ENCODE measurements at places on chromosomes 13 and 19.

DNA sequence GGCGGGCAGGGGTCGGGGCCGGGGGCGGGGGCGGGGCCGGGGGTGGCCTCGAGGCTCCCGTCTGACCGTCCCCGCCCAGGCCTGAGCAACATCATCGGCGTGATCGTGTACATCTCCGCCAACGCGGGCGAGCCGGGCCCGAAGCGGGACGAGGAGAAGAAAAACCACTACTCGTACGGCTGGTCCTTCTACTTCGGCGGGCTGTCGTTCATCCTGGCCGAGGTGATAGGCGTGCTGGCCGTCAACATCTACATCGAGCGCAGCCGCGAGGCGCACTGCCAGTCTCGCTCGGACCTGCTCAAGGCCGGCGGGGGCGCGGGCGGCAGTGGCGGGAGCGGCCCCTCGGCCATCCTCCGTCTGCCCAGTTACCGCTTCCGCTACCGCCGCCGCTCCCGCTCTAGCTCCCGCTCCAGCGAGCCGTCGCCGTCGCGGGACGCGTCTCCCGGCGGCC, 9.4 kb upstream of the CACNG6 start:
- DNase-seq = no peak

DNA sequence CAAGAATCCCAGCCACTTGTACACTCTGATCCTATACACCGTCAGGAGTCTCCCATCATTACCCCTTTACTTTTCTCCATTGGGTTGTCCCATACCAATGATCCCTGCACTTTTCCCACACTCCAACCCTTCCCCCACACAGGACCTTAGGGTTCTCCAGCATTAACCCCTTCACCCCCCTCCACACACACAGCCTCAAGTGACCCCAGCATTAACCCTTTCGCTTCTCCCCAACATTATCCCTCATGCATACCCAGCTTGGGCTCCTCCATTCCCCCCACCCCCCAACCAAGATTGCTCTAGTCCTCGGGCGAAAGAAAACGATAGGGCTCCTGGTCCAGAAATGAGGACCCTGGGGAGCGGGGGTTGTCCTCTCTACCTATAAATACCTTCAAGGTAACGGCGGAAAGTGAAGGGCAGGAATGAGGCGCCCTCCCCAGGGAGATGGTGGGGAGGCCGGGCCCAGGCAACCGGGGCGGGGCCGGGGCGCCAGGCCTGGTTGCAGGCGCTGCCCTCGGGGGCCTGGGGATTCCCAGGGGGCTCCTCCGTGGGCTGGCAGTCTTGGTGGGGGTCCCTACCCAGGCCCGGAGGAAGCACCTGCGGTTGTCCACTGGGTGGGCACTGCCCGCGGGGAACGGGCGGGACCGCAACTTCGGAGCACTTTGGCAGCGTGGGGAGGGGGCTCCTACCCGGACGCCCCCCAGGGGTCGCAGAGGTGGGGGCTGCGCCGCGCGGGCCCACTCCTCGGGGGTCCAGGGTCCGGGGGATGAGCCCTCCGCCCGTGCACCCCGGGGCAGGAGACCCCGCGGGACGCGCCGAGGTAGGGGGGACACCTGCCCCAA, 757 bp downstream of the WIZ start:
- DNase-seq = no peak

DNA sequence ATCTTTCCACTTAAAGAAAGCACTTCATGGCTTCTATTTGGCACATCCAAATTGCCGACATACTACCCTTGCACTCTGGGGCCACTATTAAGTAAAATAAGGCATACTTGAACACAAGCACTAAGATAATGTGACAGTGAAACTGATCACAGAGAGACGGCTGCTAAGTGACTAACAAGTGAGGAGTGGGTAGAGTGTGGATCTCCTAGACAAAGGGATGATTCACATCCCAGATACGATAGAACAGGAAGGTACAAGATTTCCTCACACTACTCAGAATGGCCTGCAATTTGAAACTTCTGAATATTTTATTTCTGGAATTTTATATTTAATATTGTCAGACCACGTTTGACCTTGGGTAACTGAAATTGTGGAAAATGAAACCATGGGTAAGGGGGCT, 1721.8 kb upstream of the SPRY2 start:
- DNase-seq = peak; percentile 1

DNA sequence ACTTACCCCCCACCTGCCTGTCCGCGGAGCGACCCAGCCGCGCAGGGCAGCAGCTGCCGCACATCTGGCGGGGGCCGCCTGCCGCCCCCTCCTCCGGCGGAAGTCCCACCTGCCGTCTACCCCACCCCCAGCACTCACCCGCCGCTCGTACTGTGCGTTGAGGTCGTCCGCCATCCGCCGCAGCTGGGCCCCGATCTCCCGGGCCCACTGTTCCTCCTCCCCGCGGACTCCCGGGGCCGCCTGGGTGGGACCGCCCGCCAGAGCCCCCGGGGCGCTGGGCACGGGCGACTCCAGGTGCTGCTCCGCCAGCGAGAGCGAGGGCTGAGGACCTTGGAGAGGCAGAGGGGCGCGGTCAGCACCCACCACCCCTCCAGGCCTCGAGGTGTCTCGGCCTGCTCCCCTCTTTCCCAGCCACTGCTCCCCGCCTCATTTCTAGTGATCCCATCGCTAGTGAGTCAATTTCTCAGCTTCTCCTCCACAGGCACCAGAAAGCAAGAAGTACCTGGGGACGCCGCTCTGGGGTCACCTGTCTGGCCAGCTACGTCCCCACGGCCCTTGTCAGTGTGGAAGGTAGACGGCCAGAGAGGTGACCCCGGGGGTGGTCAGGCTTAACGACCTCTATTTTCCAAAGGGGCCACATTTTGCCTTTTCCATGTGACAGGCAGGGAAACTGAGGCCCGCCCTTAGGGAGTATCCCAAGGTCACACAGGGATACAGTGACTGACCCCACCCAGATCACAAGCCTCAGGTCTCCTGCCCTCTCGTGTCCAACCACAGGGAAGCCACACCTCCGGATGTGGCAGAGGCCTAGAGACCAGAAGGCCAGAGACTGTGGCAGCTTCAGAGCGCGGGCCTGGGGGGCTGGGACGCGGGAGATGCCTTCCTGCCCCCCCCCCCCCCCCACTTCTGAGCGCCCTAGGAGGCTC, 4.3 kb downstream of the BBC3 start:
- peak; percentile 47 for DNase-seq

DNA sequence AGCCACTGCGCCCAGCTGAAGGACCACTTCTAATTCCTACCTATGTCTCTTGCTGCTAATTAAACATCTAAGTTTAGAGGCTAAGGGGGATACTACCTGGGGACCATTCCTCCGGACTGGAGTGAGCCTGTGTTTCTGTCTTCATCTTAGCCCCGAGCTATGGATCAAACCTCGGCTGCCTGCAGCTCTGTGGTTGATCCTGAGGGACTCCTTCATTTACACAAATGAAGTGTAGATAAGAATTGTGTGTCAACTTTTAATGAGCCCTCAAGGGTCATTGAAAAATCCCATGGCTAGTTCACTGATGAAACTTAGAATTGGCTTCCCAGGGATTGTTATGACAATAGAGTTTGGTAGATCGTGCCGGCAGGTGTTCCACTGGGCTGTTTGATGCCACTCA, 31.5 kb upstream of the OR10H1 start:
- DNase-seq = no peak

- no peak for DNase-seq
Observed at GRCh38 chr19:35042056-35042730, 672 bp downstream of the HPN start.

GRCh38 chr19:52336117-52336790, at the start of gene ZNF610:
ZNF610 (plus strand) TSS chr19:52336243; CDS start chr19:52349173, 12,930 bp downstream.
- DNase-seq = peak; percentile 71
